Stimulated activated CD8-positive, alpha-beta memory T cell treated with anti-CD3 and anti-CD28 coated beads, Interleukin-4, amount 100 ng/mL, for 1 hour (primary cell): ENCODE measurements at places on chromosomes 5 and 9.
A peak's percentile ranks its signal among the peaks of the same experiment; 100 is the strongest.

GRCh38 chr5:101796427-101796826 is 499.7 kb downstream of the SLCO4C1 start:
- no peak for DNase-seq

- no peak for DNase-seq
Observed at GRCh38 chr5:57302164-57302563, 128.3 kb downstream of the GPBP1 start.

GRCh38 chr9:129174102-129174723 is 3.8 kb downstream of the IER5L start:
- DNase-seq, result peak; percentile 62

- no peak for DNase-seq
Observed at GRCh38 chr9:135818718-135819475, 88.4 kb downstream of the CAMSAP1 start.

DNA sequence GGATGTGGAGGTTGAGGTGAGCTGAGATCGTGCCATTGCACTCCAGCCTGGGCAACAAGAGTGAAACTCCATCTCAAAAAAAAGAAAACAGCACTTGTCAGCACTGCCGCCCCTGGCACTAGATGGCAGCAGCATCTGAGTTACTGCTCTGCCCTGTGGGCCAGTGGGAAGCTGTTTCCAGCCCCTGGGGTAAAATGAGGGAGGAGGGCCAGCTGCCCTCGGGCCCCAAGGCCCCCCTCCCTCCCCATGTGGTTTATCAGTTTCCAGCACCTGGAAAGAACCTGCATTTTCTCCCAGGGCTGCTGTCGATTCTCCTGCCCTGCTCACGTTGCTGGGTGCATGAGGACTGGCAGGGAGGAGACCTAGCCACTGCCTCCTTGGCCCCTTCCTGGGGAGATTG is 13.2 kb upstream of the CEL start:
- no peak for DNase-seq

DNA sequence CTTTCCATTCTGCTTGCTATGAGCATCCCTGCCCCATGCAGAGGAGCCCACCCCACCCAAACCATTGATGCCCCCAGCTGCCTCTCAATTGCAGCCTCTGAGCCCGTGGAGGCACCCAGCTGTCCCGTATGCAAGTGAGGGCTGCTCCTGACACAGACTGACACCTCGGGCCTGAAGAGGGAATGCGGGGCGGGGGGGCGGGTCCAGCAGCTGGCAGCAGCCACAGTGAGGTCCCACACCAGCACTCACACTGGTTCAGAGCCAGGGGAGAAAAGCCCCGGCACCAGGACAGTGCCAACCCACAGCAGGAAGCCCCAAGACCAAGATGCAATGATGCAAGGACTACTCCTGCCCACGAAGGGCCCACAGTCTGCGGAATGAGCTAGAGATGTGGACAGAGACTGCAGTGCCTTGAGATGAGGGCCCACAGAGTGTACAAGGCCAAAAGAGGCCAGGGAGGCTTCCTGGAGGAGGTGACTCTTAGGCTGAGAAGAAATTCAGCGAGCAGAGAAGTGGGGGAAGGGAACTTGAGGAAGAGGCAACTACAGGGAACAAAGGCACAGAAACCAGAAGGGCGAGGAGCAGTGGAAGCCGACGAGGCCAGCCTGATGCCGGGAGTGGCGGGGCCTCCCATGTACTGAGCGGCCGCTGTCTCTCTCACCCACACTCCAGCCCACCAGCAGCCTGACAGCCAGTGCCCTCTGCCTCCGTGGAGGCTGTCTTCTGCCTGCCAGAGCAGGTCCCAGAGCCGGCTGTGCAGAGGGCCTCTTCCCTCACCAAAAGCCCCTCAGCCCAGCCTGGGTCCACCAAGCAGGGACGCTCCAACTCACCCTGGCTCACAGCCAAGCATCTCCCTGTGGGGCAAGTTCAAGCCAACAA is 9.2 kb downstream of the EEIG1 start:
- DNase-seq, result no peak

GRCh38 chr5:1709171-1709803 is 90.3 kb downstream of the MRPL36 start:
- DNase-seq, result no peak

- no peak for DNase-seq
Observed at GRCh38 chr5:74042959-74043358, 417.0 kb downstream of the ARHGEF28 start.

DNA sequence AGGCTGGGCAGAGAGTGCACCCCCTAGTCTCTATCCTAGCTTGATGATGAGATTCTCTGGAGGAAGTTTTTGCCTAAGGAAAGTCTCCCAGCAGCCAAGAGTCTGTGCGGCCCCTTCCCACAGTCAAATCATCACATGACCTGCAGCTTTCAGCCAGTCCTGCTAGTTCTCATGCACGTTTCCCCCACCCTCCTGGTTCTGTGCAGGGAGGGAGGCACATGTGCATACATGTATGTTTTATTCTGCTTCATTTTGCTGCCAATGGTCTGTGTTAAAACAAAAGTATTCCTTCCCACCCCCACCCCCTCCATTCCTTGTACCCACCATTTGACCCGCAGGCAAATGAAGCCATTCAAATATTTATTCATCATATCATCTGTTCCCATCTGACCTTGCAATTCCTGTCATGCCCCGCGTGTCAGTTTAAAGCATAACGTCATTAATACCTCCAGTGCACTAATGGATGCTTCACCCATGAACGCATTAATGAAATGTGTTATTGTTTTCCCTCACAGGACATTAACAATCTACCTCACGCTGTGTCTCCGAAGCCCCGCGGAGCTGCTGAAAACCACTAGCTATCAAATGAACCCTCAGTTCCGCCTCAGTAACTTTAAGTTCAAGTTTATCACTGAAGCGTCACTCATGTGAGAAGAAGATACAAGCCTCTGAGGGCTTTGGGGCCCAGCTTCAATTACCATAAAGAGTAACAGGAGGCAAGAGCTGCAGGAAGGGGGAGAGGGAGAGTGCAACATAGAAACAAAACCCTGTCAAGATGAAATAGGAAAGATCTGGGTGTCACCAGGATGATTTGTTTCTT is 139.6 kb downstream of the RASEF start:
- DNase-seq, result no peak

DNA sequence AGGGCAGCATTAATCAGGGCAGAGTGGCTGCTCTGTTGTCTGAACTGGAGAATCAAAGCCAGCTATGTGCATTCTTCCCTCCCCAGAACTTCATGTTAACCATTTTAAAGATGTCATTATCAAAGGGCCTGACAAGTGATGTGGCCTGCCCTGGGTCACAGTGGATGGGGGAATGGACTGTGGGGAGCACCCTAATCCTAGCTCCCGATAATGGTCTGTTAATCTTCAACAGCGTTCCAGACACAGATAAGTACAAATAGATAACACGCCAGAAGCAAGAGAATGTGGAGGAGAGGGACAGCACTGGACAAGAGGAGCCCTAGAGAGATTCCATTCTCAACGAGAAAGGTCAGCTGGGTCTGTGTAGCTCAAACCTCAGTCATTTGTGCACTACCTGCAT is 77.5 kb downstream of the DPYSL3 start:
- DNase-seq, result no peak

- no peak for DNase-seq
Observed at GRCh38 chr5:96226941-96227552, 206.0 kb downstream of the PCSK1 start.

- DNase-seq, result no peak
Observed at GRCh38 chr9:134314950-134315715, 11.1 kb upstream of the RXRA start.

DNA sequence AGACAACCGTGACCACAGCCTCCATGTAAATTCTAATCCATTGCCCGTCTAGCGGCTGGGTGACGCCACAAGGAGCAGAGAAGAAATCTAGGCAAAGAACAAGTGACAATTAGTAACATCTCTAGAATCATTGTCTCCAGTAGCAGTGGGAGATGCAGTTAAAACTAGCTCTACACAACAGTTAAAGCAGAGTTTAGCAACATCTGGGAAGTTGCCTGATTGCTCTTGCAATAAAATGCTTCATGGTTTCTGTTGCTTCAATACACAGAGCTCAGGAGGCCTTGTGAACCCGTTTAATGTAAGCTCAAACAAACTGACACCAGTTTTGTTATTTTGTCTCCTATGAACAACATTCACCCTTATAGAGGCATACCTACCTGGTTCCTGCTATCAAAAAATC is 369.8 kb upstream of the PDE4D start:
- no peak for DNase-seq

GRCh38 chr5:146205499-146206202 is 2.2 kb downstream of the RBM27 start:
- DNase-seq, result no peak

GRCh38 chr9:96553070-96553469 is 66.6 kb downstream of the CDC14B start:
- no peak for DNase-seq

DNA sequence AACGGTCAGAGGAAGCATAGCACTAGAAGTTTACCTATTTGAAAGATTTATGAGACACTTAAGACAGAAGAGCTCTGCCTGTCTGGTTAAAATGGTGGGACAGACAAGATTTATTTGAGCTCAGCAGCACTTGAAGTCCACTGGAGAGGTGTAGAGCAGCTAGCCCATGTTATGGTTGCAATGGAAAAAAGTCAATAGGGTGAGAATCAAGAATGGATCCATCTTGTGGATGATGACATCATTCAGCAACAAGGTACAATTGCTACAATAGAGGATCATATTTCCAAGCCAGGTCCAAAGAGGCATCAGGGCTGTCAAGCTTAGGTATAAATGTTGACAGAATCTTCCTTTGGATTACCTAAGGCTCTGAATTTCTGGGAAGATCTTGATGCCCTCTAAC is 21.1 kb upstream of the ZNF131 start:
- DNase-seq, result no peak

- no peak for DNase-seq
Observed at GRCh38 chr9:76917299-76917698, 11.4 kb upstream of the PRUNE2 start.

DNA sequence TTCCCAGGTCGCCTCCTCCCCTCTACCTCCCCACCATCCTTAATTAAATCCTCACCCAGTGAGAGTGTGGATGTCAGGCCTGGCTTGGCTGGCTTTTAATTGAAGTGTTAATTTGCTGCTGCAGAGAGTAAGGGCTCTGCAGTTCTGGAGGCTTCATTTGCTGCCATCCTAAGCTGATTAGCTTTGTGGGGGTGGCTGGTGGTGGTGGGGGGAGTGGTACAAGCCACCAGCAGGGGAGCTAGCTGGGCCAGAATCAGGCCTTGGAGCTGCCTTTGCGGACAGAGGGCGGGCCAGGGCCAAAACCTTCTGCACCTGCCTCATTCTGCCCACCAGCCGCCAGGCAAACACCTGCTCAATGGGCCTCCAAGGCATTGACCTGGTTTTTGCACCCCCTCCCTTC is 26.8 kb upstream of the TIFAB start:
- no peak for DNase-seq

DNA sequence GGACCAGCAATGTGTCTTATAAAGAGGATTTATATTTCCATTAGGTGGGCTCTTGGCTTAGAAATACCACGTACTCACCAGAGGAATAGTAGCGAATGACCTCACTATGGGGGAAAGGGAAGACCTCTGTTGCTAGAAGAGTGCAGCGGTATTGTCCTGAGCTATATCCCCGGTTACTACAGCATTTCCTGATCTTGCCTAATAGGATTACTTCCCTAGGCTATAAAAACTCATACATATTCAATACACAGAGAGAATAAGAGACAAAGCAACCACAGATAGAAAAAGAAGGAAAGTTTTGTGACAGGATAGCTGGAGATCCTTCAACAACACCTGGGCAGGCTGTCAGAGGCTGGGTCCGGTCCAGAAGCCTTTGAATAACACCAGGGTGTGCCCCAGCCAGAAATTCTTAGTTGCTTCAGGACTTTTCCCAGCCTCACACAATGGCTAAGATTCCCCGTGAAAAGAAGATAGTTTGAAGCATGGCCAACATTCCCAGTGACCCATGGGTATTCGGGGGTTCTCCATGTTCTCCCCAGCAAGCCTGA is 85.4 kb downstream of the TRIM36 start:
- no peak for DNase-seq

DNA sequence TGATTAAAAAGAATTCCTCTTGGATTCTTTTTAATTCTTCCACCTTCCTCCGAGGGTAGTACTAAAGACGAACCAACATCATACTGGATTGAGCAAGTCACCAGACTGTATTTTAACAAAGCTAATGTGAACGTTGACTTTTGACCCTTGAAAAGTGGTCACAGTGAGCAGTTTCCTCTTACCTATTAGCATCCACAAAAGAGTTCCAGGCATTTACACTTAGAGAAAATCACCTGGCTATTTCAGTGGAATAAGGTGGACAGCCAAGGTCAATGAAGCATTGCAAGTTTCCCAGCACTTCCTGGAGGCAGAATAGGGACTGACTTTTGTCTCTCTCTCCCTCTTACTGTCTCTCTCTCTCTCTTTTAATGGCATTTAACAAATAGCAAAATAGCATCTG is 145.1 kb upstream of the DAB2 start:
- no peak for DNase-seq

DNA sequence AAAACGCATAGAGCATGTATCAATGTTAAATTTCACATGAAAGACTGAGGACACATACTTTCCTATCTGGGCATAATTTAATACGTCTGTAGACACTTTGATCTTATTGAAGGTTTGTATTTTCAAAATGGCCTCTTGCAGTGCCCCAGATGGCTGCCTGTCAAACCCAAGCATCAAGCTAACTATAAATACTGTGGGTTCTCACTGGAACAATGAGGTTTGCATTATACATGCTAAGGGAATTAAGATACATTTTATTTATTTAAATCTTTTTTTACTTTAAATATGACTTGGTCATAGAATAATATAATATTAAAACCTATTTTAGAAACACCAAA is 702.9 kb upstream of the GRAMD2B start:
- DNase-seq, result no peak

DNA sequence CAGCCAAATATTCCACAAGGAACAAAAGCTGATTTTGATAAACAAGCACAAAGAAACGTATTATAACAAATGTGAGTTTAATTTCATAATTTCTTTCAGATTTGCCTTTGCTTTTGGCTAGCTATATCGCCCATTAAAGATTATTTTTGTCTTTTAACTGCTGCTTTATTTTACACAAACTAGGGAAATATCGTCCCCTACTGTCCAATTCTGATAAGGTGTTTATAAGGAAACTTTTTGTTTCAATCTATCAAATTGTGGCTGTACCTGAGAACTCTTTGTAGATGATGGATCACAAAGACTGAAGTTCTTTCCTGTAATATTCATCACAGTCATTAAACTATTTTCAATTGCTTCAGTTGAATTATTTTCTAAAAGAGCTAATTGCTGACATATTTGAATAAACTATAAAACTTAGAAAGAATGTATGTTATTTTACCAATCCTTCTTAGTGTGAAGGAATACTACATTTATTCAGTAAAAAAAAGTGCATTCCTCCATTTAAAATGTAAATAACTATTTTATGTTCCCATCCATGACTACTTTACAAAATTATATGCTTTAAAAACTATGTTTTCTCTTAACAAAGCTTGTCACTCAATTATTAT is 431.3 kb upstream of the ITGA1 start:
- no peak for DNase-seq

DNA sequence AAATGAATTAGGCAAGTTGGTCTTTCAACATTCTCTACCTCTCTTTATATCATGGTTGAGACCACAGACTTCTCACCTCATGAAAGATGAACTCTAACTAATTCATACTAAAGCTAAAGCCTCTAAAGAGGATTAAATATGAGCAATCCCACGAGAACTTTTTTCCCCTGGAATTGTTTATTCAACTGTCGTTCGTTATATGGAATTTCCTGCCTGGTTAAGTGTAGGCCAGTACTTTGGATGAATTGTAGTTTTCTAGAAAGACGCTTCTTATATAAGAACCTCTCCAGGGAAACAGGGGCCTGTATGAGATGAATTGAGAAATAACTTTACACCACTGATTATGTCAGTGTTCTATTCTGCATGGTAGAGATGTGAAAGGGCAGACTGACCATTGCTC is 42.9 kb downstream of the PDCD1LG2 start:
- no peak for DNase-seq

- DNase-seq, result no peak
Observed at GRCh38 chr5:74673011-74673790, 11.8 kb upstream of the HEXB start.
